OCI-M1 (cell line): ENCODE measurements at places on chromosomes 3 and 15.

GRCh38 chr3:71502066-71502625 lies 81.4 kb downstream of the FOXP1 start:
- DNase-seq = no peak

DNA sequence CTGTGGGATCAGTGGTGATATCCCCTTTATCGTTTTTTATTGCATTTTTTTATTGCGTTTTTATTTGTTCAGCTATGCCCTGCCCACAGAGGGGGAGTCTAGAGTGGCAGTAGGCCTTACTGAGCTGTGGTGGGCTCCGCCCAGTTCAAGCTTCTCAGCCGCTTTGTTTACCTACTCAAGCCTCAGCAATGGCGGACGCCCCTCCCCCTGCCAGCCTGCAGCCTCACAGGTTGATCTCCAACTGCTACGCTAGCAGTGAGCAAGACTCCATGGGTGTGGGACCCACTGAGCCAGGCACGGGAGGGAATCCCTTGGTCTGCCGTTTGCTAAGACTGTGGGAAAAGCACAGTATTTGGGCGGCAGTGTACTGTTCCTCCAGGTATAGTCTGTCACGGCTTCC lies 500.6 kb upstream of the MCTP2 start:
- DNase-seq = no peak

- no peak for DNase-seq
These were observed 2.8 kb upstream of the TOPAZ1 start for GRCh38 chr3:44238889-44239288.

GRCh38 chr3:100230710-100231109 lies 30.1 kb upstream of the TBC1D23 start:
- no peak for DNase-seq

DNA sequence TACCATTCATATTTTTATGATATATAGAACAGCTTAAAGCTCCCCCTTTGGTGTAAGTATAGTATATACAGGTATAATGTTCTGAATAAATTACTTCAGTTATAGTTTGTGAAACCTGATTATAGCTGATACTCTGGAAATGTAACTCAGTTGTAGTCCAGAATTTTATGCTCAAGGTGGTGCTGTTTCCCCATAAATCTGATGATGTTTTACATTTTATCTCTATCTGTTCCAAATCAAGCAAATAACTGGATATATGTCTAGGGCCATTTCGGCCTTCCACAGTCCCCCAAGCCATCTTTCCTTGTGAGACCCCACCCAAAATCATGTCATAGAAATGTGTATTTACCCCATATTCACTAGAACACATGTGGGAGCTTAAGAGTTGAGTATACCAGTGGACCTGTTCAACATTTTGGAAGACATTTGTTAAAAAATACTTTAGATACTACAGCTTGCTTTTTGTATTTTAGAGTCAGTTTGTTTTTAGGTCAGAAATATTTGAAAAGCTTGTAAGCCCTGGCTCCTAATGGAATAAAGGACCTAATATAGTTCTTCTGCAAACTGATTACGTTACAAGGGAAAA lies 107.1 kb downstream of the ATG7 start:
- DNase-seq = peak; percentile 83

GRCh38 chr3:186094696-186095425 lies 14.0 kb downstream of the ETV5 start:
- peak; percentile 1 for DNase-seq

GRCh38 chr15:85832394-85832793 lies 37.7 kb upstream of the KLHL25 start:
- DNase-seq = no peak

DNA sequence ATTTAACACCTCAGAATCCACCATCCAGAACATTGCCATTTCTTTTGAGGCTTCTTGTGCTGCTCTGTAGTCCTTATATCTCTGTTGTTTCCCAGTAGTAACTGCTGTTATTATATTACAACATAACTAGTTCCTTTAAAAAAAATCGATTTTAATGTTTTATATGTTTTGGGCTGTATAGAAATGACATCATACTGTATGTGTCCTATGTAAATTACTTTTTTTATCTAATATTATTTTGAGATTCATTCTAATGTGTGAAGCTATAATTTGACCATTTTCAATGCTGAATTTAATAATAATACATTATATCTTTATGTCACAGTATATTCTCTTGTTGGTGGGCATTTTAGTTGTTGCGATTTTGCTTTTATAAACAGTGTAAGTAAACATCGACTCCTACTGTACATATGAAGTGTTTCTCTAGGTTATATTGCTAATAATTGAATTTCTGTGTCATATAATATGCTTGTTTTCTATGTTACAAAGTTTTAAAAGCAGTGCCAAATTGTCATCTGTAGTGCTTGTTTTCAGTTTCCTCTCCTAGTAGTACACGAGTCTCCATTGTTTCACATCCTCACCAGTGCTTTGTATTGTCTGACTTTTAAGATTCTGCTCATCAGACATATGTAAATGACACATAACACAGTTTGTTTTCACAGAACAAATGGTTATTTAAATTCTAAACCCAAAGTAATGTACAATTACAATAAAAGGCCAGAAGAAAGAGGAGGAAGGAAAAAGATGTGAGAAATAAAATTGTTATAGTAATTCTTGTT lies 172.0 kb upstream of the LRRFIP2 start:
- DNase-seq = no peak

DNA sequence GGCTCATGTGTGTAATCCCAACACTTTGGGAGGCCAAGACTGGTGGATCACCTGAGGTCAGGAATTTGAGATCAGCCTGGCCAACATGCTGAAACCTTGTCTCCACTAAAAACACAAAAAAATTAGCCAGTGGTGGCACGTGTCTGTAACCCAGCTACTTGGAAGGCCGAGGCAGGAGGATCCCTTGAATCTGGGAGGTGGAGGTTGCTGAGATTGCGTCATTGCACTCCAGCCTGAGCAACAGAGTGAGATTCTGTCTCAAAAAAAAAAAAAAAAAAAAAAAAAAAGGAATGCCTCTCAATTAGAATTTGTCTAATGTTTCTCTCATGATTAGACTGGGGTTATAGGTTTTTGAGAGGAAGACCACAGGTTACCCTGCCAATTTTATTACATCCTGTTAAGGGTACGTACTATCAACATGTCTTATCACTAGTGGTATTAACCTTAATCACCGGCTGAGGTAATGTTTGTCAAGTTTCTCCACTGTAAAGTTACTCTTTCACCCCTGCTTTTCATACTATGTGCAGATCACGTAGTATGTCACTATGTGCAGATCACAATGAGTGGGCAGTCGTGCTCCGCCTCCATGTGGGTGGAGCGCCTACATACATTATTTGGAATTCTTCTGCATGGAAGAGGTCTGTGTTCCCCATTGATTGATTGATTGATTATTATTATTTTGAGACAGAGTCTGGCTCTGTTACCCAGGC lies 6.2 kb upstream of the RPAP1 start:
- DNase-seq = no peak

- DNase-seq = no peak
These were observed 413.8 kb upstream of the CCDC54 start for GRCh38 chr3:106963442-106963841.

- peak; percentile 14 for DNase-seq
These were observed 8.0 kb downstream of the CEP152 start for GRCh38 chr15:48802867-48803266.

GRCh38 chr3:148755570-148755969 lies 57.9 kb downstream of the AGTR1 start:
- no peak for DNase-seq

GRCh38 chr3:99313485-99313884 lies 324.9 kb upstream of the COL8A1 start:
- DNase-seq = no peak

- no peak for DNase-seq
These were observed 239.2 kb downstream of the GABRG3 start for GRCh38 chr15:27210176-27210575.

DNA sequence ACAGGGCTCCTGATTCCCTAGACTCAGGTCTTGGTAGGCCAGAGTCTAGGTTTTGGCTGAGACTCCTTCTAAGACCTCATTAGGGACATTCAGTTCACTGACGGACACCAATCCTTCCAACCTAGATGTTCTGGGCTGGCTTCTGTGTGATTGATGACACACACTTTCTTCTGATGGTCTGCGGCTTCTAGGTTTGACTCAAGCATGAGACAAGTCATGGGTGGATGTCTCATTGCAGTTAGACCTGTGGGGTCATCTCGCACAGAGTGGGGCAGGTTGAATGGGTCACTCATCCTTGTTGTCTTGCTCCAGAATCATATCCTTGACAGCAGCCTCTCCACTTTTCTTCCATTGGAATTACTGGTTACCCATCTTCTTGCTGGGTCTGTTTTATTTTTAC lies 35.8 kb downstream of the ARNT2 start:
- DNase-seq = no peak

GRCh38 chr3:34405159-34405558 lies 606.7 kb downstream of the PDCD6IP start:
- DNase-seq = no peak

GRCh38 chr3:116871905-116872304 lies 162.3 kb downstream of the TUSC7 start:
- no peak for DNase-seq

DNA sequence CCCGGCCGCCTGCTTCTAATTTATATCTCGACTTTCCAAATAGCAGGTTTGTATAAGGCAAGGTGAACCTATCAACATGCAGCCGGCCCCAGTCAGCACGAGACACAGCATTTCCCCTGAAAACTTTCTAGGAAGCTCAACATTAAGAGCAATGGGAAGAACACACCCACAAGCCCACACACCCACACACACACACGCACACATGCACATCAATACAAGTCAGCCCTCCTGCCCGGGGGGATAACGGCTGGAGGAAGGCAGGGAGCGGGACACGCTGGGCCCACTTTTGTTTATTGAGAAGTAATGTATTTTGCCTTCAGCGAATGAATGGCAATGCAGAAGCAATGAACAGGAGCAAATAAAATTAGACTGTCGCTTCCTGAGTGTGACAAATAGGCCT lies 83.5 kb downstream of the PCSK6 start:
- no peak for DNase-seq

- DNase-seq = no peak
These were observed 107.0 kb downstream of the TCF12 start for GRCh38 chr15:57025264-57025926.

GRCh38 chr3:7309641-7310102 lies 448.8 kb downstream of the GRM7 start:
- peak; percentile 51 for DNase-seq

DNA sequence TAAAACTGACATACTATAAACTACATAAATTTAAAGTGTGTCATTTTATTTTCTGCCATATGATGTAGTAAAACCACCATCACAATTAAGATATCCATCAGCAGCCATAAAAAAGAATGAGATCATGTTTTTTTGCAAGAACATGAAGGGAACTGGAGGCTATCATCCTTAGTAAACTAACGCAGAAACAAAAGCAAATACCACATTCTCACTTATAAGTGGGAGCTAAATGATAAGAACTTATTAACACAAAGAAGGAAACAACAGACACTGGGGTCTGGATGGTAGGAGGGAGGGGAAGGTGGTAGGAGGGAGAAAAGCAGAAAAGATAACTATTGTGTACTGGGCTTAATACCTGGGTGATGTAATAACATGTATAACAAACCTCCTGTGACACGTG lies 24.6 kb downstream of the CCDC14 start:
- peak; percentile 16 for DNase-seq

DNA sequence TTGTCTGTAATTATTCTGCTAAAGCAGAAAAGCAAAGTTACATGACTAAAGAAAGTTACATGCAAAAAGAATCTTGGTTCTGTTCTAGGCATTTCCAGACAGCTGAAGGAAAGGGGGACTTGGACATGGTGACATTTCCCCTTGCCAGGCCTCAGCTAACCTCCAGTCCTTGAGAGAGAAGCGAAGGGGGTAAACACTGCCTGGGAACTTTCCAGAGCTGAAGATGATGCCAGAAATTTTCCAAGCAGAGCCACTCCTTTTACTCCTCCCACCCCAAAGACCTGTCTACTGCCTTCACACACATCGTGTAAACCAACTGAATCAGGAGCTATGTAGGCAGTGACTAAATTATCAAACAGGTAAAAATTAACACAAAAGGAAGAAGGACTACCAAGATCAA lies 5.4 kb downstream of the MEX3B start:
- peak; percentile 28 for DNase-seq

DNA sequence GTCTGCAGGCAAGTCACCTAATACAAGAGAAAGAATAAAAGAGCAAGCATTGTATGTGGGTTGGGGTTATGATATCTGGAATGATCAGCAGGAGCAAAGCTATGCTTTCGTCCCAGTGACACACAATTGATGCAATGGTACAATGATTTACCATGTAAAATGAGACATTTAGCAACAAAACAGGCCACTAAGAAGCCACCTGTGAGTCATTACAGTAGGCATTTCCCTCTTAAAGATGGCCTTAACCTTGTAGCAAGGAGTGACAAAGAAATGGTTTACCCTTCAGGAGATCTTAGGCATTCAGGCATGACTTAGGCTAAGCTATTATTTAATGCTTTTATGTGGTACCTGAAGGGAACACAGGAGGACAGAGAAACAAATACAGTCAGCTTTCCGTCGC lies 373.3 kb upstream of the RBMS3 start:
- no peak for DNase-seq

DNA sequence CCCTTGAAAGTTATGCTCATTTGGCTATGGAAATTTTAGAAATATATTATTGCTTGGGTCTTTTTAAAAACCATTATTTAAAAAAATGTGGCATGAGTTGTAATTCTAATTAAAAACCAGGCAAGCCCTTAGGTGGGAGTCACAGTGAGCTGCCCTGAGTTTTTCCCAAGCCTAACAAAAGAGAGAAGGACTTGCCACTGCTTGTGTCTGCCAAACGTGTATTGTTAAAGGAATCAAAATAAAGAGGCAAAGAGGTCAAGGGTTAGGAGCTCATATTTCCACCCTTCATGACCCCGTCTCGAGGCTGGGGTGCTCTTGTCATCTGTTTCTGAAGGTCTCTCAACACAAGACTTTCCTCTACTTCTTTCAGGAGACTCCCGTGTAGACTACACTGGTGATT lies 321.1 kb downstream of the ZIC1 start:
- no peak for DNase-seq

GRCh38 chr3:107581230-107581629 lies 58.5 kb downstream of the BBX start:
- no peak for DNase-seq

GRCh38 chr15:28273468-28273867 lies 48.5 kb downstream of the HERC2 start:
- DNase-seq = no peak

DNA sequence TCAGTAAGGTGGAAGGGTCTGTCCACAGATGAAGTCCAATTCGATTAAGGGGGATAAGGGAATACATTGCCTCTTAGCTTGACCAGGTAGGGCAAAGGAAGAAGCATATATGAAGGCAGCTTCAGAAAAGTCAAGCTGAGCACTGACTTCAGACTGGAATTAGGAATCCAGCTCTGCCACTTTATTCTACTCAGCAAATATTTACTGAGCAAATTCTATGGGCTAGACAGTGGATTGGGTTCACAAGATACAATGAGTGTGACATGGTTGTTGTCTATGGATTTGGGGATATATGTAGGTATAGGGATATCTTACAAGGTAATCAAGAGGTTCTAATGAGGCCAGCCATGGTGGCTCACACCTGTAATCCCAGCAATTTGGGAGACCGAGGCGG lies 526 bp downstream of the ADIPOQ start:
- no peak for DNase-seq

- DNase-seq = peak; percentile 44
These were observed 38.3 kb upstream of the IL12A start for GRCh38 chr3:159950156-159950898.

GRCh38 chr3:185582871-185583270 lies 3.2 kb upstream of the SENP2 start:
- peak; percentile 5 for DNase-seq

- DNase-seq = no peak
These were observed 241.6 kb downstream of the KCNMB2 start for GRCh38 chr3:178777718-178778411.
